ENCODE measurements at places on chromosomes 6 and 20.

GRCh38 chr6:25889877-25890853, 16.1 kb upstream of the SLC17A3 start:
- DNase-seq: peak; percentile 52

GRCh38 chr20:3729811-3730540, 2.5 kb upstream of the HSPA12B start:
- no peak for DNase-seq

- no peak for DNase-seq
These were observed 5.0 kb downstream of the FAM217B start for GRCh38 chr20:59945175-59945574.

DNA sequence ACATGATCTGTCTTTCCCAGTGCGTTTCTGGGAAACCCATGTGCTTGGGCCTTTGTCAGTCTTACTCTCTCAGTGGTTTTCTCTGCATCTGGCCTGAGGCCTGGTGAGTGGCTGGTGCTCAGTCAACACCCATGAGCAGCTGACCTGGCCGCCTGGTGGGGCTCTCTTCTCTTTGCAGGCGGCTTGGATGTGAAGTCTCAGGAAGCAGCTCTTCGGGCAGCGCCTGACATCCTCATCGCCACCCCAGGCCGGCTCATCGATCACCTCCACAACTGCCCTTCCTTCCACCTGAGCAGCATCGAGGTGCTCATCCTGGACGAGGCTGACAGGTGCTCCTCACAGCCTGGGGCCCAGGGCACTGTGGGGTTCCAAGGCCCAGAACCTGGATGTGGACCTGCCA, 10.8 kb downstream of the DDX27 start:
- no peak for DNase-seq

DNA sequence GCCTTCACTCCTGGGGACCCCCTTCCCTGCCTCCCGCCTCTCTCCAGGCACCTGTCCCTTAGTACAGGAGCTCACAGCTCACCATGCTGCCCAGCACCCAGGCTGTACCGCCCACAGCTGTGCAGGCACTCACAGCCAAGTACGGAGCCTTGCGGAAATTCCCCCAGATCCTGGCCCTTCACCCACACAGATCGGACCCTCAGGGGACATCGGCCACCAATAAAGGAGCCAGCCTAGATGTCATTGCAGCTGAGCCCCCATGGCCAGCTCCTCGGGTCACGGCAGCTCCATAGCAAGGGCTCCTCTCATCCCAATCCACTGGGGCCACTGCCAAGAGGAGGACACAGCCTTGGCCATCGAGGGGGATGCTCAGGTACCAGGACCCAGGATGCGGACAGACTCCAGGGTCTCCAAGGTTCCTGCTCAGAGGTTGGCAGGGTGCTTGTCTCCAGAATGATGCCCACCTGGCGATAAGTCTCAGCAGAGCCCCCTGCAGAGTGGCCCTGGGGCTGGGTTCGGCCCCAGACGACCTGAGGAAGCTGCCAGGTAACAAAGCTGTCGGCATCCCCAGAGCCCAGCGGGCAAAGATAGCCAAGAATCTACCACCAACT, 82.3 kb downstream of the YTHDF1 start:
- no peak for DNase-seq
